Stimulated activated CD8-positive, alpha-beta memory T cell treated with anti-CD3 and anti-CD28 coated beads, Interleukin-7, amount 100 ng/mL, for 48 hours (primary cell): ENCODE measurements at places on chromosomes 4 and X.

DNA sequence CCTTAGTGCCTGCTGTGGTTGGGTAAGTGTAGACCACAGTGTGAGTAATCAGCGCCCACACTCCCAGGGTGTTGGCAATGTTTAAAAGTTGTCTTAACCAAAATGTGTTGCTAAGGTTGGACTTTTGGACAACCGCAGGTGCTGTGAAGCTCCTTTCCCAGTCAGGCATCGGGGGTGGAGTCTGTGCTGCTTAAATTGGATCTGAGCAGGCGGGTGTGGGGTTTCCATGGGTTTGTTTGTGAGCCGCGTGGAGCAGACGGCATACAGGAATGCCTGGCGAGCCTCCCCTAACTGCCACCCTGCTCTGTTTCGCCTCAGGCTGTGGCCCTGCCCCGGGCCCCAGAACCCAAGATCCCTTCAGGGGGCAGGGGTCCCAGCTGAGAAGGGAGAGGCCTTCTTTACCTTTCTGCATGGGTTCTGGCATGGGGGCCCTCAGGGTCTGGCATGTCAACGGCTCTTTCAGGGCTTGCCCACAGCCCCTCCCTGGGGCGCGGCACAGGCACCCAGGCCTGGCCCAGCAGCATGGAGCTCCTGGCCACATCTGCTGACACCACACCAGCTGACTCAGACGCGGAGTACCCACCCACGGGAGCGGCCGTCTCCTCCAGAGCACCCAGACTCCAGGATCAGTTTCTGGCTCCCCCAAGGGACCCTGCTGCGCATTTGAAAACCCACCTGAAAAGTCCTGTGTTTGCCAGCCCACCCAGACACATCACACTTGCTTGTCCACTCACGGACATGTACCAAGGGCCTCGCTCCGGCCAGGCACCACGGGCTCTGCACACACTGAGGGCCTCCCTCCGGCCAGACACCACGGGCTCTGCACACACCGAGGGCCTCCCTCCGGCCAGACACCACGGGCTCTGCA, 5.1 kb upstream of the SPON2 start:
- DNase-seq = no peak

- no peak for DNase-seq
Measured at GRCh38 chrX:68487254-68487653, 11.6 kb upstream of the YIPF6 start.

DNA sequence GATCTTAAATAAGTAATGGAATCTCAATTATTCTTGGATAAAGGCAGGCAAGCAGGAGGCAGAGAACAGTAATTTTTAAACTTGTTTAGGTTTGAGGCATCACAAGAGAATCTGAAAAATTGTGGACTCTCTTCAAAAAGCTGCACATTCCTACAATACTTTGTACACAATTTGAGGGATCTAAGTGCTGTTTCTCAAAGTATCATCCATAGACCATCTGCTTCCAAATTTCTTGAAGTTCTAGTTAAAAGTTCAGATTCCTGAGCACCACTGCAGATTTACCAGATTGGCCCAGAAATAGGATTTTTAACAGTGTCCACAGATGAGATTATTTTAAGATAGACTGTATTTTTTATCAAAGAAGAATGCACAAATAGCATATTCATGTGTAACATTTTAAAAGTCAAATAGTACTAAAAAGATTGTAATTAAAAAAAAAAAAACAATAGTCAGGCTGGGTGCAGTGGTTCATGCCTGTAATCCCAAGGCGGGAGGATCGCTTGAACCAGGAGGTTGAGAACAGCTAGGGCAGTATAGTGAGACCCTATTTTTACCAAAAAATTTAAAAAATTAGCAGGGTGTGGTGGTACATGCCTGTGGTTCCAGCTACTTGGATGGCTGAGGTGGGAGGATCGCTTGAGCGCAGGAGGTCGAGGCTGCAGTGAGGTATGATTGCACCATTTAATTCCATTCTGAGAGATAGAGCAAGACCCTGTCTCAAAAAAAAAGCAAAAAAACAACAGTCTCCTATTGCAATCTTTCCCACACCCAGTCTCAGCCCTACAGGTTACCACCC, 14.2 kb upstream of the FNIP2 start:
- DNase-seq = no peak

DNA sequence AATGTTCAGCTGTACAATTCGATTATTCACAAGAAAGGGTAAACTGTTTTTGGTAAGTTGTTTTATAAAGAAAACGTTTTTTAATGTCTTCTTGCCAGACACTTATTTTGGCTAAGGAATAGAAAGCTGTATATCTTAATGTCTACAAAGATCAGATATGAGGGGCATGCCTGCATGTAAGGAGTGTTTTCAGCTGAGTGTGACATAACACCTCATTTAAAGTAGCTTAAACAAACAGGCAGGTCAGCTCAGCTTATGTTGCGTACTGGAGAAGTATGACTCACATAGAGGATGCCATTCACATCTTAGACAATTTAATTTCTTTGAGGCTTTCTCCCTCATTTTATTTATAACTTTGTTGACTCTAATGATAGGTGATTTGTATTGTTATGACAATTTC, 30.4 kb downstream of the LAMTOR3 start:
- DNase-seq = no peak

GRCh38 chr4:89404530-89404929, 96.9 kb upstream of the GPRIN3 start:
- no peak for DNase-seq

DNA sequence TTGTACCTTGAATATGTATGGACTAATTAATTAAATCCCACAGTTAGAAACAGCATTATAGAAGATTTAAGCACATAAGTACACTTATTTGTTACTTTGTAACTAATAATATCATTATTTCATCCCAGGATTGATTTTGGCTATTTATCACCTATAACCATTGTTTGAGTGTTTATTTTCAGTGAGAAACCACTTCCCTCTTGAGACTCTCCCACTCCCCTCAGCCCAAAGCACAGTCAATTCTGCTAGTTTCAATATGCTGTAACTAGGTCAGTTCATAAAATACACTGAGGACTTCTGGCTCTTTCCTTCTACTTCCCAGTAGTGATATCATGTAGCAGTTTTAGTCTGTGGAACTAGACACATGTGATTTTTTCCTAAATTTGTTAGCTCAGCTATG, 16.3 kb downstream of the OFD1 start:
- no peak for DNase-seq

- no peak for DNase-seq
Measured at GRCh38 chrX:134382821-134383220, 77.1 kb upstream of the HPRT1 start.

GRCh38 chrX:108313669-108314068, 124.6 kb downstream of the COL4A6 start:
- no peak for DNase-seq

DNA sequence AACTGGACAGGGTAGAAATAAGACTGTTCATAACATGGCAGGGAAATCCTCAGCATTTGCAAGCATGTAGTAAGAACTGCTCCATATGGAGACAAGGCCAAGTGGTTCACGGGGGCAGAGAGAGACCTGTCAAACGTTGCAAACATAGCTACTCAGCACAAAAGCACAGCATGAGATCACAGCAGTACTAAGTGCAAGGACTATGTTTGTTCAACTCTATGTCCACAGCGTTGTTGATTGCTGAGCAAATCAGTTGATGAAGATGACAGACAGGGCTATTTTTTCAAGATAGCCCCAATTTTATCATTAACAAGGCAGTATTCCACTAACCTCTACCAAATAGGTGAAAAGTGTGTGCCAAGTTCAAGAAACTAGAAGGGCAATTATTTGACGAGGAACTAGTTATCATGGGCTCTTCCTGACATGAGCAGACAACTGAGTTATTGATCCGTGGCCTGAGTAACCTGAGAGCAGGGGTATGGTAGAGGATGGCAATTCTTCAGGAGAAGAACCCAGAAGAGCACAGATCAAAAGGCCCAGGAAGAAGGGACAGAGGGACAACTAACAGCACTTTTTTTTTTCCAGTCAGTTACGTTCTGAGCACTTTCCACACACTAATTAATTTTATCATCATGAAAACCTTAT, 57.4 kb downstream of the SPOCK3 start:
- DNase-seq = no peak

GRCh38 chr4:169418846-169419245, 148.1 kb upstream of the SH3RF1 start:
- no peak for DNase-seq

DNA sequence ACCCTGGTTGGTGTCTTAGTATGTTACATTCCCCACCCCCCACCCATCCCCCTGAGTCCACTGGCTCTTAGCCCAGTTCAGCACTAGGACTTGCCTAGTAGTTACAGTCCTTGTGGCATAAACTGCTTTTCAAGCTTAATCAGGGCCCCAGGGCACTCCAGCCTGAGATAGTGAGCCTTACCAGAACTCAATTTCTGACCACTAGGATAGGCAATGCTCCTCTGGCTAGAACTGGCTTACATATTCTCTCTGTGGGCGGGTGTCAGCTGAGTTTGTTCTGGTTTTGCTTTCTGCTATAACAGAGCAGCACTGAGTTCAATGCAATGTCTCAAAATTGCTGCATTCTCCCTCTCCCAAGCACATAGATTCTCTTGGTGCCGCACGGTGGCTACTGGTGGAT, 391.4 kb upstream of the DIPK2B start:
- no peak for DNase-seq

GRCh38 chrX:97547877-97548578, 664.3 kb downstream of the RPA4 start:
- no peak for DNase-seq

DNA sequence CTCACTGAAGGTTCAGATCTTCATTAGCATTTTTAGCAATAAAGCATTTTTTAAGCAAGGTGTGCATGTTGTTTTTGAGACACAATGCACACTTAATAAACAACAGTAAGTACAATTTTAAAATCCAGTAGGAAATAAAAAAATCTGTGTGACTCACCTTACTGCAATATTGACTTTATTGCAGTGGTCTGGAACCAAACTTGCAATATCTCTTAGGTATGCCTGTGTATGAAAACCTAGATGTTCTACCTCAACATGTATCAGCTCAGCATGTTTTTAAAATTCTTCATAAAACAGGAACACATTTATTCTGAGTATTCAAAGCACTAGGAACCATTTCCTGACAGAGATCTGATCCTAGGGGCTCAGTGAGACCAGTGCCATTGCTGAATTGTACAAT, 26.7 kb downstream of the NR0B1 start:
- no peak for DNase-seq

DNA sequence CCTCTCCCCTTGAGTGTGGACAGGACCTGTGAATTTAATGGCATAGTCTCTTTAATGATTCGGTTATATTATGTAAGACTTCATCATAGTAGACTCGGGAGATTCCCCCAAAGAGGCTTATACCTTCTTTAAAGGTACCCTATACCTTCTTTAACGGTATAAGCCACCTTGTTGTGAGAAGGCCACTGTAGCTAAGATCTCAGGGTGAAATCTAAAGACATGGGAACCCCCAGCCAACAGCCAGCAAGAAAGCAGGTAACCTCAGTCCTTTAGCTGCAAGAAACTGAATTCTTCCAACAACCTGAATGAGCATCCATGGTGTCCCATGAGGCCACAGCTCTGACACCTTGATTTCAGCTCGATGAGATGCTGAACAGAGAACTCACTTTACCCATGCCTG, 931 bp downstream of the DDX60 start:
- DNase-seq = no peak

DNA sequence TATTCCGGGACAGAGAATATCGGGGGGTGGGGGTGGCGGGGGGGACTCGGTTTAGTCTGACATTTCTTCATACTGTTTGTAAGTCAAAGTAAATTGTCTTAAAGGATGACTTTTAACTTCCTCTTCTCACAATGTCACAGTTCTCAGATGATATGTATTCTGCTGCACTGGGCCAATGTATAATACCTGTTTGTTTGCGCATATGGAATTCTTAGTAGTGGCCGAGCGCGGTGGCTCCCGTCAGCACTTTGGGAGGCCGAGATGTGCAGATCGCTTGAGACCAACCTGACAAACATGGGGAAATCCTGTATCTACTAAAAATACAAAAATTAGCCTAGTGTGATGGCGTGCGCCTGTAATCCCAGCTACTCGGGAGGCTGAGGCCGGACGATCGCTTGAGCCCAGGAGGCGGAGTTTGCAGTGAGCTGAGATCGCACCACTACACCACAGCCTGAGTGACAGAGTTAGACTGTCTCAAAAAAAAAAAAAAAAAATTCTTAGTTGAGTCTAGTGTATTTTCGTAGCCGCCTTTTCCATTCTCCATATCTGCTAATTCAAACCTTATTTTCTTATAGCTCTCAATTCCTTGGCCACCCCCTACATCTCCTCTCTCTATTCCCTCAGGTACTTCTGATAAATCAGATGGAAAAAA, 851 bp downstream of the POLR2B start:
- DNase-seq = peak; percentile 50

- no peak for DNase-seq
Measured at GRCh38 chrX:38638952-38639529, 77.7 kb downstream of the TSPAN7 start.

GRCh38 chrX:129769467-129770154, 10.1 kb upstream of the SASH3 start:
- DNase-seq = peak; percentile 56

DNA sequence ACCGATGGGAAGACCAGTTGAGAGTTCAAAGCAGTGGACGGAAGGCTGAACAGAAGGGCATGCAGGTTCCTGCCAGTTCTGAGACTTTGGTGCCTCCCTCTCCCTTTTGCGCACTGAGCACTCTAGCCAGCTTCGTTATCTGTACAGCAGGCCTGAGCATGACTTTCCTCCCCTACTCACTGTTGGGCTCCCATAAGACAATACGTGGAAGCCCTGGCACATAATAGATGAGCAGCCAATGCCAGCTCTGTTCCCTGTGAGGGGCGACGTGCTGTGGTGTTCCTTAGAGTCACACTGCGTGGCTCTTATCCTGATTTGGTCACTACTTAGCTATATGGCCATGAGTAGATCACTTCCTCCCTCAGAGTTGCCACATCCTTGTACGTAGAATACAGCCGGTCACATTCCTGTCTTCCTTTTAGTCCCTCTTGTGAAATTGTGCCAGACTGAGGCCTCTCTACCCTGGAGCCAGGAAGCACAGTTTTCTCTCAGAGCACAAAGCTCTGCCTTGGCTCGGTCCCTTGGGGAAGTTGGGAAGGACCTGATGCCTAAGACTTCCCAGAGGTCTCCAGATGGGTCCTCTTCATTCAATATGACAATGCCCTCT, 160.4 kb upstream of the MAMLD1 start:
- no peak for DNase-seq

DNA sequence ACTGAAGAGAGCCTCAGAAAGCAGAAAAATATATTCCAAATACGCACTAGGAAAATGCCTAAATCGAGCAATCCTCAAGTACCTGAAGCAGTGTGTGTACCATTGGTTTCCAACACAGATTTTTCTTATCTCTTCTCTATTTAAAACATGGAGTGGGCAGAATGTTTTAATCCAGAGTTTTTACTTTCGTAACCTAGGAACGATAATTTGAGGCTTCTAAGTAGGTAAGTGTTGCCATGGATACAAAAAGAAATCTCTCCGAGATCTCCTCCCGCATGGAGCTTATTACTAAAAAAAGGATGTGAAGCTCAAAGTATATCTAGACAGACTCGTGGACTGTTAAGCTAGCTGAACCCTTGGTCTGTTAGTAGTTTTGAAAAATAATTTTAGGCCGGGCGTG, 23.0 kb upstream of the OTUD4 start:
- DNase-seq = no peak

GRCh38 chrX:110172215-110172614, 145.7 kb downstream of the AMMECR1 start:
- DNase-seq = no peak
